ENCODE measurements at places on chromosomes 13 and 19.

DNA sequence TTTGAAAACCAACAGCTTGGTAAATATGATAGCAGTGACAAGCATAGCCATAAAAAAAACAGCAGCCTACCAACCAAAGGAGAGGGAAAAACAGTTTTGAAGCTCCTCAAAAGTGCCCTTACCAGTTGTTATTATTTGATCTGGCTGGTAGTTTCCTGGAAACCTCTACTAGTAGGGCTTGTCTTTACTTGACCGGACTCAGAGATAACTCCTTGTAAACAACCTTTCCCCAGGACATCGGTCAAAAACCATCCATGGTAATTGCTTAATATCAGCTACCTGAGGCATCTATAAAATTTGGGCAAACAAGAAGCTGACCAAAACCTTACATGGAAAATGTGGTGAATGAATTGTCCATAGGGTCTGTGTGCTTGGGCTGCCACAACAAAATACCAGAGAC is 210.9 kb downstream of the FGF14 start:
- DNase-seq: no peak

DNA sequence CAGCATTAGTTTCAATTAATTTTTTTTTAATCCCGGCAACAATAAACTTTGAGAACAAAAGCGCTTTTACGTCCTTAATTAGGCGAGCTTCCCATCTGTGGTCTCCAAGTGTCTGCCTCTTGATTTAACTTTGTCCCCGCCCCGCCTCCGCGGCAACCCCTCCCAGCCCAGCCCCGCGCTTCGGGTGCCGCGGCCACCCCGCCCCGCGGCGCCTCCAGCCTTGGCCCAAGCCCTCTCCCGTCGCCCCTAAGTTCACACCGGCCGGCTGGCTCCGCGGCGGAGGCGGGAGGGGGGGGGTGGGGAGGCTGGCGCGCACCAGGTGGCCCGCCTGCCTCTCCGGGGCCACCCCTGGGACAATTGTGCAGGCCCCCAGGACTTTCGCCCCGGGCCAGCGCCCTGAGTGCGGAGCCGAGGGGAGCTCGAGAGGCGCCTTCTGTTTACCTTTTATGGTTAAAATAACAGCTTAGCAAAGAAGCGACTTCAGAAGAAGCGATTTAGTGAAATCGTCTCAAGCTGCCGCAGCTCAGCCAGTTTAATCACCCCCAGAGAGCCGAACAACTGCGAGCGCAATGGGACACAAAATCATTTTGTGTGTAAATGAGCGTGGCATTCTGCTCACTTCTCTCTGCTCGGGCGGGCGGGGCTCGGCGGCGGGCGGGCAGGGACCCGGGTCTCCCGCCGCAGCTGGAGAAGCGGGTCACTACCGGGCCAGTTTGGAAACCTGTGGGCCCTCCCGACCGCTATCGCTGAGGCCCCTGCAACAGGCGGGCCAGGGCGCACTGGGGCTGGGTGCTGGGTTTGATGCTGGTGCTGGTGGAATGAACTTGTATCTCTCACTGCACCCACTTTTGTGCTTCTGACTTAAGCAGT is 1.4 kb downstream of the KCTD15 start:
- no peak for DNase-seq

- no peak for DNase-seq
Observed at GRCh38 chr13:80303225-80303811, 37.6 kb downstream of the SPRY2 start.

- DNase-seq: no peak
Observed at GRCh38 chr19:10687518-10688288, 13.5 kb upstream of the QTRT1 start.

GRCh38 chr13:113934576-113934975 is 39.3 kb downstream of the C13orf46 start:
- DNase-seq: no peak

- DNase-seq: no peak
Observed at GRCh38 chr19:44687888-44688287, 11.1 kb upstream of the CEACAM16 start.

GRCh38 chr19:40246292-40247073 is 20.0 kb upstream of the CCNP start:
- DNase-seq: no peak

DNA sequence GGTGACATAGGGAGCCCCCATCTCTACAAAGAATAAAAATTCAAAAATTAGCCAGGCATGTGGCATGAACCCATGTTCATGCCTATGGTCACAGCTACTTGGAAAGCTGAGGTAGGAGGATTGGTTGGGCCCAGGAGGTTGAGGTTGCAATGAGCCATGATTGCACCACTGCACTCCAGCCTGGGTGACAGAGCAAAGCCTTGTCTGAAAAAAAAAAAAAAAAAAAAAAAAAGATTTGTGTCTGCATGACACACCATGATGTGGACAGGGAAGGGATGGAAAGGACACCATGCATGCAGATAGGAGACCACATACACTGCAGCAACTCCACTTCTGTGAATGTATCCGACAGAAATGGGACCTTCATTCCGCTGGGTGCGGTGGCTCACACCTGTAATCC is 34.0 kb upstream of the HOMER3 start:
- DNase-seq: no peak

DNA sequence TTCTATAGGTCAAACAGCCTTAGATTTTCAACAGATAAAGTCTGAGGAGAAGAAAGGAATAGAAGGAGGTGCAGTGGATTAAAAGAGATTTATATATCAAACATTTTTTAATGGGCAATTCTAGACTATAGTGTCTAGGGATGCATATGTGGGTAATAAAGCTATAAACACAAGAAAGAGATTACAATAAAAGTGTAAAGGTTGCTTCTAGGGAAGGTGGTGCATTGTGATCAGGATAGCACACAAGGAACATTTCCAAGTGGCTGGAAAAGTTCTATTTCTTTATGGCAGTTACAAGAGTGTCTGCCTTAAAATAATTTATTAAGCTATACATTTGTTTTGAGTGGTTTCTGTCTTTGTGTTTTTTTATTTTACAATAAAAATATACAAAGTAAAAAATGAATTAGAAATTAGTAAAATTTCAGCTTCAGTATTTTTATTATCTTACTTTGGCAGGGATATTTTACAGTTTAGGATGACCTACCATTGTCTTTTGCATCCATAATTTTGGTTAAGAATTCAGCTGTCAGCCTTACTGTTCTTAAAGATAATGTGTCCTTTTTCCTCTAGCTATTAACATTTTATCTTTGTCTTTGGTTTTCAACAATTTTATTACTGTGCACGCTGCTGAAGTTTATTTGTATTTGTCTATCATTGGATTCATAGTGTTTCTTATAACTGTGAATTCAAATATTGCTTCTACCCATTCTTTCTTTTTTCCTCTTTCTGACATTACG is 221.8 kb downstream of the LACC1 start:
- no peak for DNase-seq

- no peak for DNase-seq
Observed at GRCh38 chr19:16327169-16327475, 2.5 kb downstream of the KLF2 start.

GRCh38 chr19:56670961-56671612 is 470 bp downstream of the ZNF835 start:
- DNase-seq: no peak

DNA sequence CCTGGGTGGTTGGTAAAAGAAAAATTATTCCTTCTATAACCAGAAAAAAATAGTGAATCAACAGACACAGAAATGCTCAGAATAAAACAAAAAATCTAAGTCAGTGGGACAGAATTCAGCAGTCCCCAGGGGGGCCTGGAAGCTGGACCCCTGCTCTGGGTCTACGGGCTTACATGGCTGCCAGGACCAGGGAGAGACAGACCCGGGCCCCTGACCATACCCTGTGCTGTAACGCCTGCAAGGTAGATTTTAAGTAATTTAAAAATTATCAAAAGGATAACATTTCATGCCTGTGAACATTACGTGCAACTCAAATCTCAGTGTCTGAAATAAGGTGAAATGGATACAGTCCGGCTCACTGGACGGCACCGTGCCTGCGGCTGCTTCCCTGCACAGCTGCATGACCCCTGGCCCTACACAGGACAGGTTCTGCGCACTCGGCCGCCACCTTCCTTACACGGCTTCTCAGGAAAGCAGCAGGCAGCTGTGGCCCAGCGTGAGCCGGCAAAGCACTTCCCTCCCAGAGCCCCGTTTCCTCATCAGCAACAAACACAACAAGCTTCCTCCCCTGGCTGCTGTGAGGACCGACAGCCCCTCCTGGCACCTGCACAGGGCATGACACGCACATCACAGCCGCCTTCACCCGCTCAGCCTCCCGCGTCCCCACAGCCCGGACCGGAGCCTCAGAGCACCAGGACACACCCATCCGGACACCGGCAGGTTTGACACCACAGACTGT is 22.2 kb downstream of the RASA3 start:
- no peak for DNase-seq

DNA sequence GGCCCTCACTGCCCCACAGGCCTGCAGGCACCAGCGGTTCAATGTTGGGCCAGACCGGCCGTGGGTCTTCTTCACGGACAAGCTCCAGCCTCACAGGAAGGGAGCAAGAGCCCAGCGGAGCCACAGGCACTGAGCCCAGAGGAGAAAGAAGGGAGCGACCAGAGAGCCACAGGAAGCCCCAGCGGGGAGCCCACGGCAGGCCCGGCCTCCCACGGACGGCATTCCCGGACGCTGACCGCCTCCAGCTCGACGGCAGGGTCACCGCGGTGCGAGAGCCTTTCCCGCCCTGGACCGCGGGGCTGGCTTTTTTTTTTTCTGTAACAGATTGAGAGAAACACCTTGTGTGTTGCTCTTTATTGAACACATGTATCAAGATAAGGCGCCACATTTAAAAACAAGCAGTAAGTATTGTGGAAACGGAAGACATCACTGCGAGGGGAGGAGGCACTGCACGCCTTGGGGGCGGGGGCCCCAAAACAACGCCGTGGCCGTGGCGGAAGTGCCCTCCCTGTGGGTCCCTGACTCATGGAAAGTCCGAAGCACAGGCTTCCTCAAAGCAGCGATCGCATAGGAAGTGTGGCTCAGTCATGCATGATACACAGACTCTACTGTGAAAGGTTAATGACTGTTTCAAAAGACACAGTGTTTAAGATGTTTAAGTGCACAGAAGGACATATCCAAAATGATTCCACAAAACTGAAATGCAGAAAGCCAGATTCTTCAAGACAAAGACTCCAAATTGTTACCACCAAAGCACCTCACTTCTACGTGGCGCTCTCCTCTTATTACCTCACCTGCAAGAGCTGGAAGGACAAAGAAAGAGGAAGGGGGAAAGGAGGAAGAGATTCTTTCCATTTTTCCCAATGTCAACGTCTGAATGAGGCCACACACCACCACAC is 3.5 kb downstream of the RASA3 start:
- DNase-seq: no peak

GRCh38 chr19:53091413-53092254 is 11.6 kb downstream of the ZNF160 start:
- DNase-seq: no peak

DNA sequence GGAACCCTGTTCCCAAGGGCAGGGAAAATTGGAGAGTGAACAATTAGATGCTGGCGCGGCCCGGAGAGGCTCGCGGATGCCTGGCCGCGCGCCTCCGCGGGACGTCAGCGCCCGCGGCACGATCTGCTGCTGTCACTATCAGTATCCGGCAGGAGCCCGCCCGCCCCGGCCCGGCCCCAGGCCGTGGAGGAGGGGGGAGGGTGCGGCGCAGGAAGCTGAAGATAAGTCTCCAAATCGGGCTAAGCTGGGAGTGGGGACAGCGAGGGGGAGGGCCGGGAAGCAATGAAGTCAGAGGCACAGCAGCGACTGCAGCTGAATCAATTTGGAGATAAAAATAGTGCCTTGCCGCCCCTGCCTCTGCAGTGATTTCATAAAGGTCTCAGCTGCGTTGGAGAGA is 441.5 kb upstream of the KLF12 start:
- DNase-seq: peak; percentile 60

DNA sequence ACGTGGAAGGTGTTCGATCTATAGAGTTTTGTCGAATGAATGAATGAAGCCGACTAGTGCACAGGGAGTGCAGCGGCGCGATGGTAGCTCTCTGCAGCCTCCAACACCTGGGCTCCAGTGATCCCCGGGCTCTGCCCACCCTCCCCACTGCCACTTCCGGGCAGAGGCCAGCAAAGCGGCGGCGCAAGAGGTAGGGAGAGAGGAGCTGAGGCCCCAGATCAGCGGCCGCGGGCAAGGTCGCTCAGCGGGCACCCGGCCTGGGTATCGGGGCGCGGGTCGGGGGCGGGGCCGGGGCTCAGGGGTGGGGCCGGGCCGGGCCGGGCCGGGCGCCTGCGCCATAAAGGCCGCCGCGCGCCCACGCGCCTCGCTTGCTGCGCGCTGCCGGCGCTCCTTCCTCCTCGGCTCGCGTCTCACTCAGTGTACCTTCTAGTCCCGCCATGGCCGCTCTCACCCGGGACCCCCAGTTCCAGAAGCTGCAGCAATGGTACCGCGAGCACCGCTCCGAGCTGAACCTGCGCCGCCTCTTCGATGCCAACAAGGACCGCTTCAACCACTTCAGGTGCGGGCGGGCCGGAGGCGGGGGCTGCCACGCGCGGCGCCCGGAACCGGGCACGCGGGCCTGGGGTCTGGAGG is at the start of gene GPI:
GPI (plus strand) TSS at position 367 of the 633 bp plus-strand sequence; CDS start at position 438, 71 bp downstream.
- DNase-seq: peak; percentile 65

GRCh38 chr13:43146400-43146799 is 123.0 kb downstream of the DNAJC15 start:
- DNase-seq: no peak

- DNase-seq: no peak
Observed at GRCh38 chr19:48419158-48419920, 25.9 kb downstream of the GRIN2D start.

GRCh38 chr19:55368701-55369563 is 1.3 kb downstream of the IL11 start:
- DNase-seq: no peak

DNA sequence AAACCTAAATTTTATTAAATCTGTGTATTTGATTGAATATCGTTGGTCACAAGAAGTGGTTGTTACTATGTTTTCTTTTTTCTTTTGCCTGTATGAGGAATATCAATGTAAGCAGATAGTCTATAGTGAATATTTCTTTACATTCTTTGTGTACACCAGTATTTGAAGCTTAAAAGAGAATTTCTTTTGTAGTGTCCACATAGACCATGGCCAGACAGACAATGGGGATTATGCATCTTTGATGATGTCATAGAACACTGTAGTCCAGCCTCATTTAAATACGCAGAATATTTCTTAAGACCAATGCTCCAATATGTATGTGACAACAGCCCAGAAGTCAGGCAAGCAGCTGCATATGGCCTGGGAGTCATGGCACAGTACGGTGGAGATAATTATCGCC is 64.8 kb downstream of the IPO5 start:
- no peak for DNase-seq

- DNase-seq: no peak
Observed at GRCh38 chr19:19304186-19304965, 15.9 kb downstream of the SUGP1 start.

- DNase-seq: no peak
Observed at GRCh38 chr13:83378908-83379307, 503.4 kb downstream of the SLITRK1 start.

- DNase-seq: no peak
Observed at GRCh38 chr19:41023193-41023592, 32.1 kb downstream of the CYP2B6 start.

DNA sequence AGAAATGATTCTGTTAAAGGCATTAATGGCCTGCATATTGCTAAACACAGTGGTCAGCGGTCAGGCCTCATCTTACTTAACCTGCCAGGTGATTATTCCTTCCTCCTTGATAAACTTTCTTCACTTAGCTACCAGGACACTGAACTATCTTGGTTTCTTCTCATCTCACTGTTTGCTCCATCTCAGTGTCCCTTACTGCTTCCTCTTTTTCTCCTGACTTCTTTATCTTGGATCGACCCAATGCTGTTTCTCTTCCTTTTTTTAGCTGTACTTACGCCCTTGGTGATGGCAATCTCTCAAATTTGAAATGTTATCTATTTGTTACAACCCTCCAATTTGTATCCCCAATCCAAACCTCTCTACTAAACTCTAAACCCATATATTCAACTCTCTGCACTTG is 7.8 kb upstream of the CLC start:
- no peak for DNase-seq

GRCh38 chr13:30442926-30443325 is 20.6 kb downstream of the UBE2L5 start:
- DNase-seq: no peak
